ENCODE measurements at places on chromosomes 11 and 22.

DNA sequence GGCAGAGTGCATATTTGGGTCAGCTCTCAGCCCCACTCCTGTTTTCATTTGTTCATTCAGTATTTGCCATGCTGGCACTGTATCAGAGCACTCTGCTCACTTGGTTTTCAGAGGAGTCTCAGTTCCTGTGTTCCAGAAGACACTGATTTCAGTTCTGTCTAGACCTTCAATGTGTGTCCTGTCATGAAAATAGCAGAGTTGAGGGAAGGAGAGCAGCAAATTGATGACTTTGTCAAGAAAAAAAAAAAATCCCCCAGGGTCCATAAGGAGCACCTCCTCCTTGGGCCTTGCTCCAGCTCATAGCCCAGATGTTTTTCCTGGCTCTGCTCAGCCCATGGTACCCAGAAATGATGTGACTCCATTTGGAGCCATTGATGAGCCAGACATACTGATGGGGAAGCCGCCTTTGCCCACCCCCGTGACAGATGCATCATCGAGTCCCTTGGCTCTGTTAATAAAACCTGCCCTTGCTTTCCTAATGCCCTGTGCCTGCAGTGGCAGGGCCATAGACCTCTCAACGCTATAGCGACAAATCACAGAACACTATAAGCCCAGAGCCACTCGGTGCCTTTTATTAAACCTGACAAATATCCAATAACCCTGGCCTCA, 107.0 kb downstream of the PKNOX2 start:
- DNase-seq = no peak

DNA sequence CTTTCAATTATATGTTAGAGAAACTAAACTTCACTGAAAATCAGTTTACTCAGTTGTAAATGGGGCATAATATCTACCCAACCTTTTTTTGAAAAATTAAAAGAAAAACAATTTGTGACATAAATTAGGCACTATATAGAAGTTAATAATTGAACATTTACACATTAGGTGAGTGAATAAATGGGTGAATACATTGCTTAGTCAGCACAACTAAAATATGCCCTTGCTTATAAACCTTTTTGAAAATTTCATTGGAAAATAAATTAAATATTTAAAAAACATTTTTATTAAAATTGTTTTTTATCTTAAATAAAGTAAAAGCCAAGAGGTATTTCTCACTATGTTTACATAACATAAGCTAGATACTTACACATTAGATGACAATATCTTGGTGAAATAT, 994.5 kb upstream of the TENM4 start:
- DNase-seq = no peak

- peak; percentile 75 for DNase-seq
These were observed 16.3 kb downstream of the OR2AG2 start for GRCh38 chr11:6755303-6755952.

DNA sequence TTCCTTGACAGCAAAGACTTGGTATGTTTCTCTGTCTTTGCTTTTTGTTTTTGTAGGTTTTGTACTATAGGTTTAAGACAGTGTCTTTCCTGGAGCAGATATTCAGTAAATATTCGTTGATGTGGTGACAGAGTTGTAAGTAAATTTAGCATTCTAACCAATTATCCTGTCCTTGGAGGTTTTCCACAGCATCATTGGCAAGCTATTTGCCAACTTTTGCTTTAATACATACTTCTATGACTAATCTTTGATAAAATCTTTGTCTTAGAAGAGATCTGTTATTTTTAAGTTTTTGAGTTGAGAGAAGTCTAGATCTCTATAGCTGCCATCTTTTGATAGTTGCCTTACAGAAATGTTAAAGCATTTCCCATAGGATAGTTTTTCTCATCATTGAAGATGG, 3.8 kb downstream of the USP47 start:
- DNase-seq = no peak

DNA sequence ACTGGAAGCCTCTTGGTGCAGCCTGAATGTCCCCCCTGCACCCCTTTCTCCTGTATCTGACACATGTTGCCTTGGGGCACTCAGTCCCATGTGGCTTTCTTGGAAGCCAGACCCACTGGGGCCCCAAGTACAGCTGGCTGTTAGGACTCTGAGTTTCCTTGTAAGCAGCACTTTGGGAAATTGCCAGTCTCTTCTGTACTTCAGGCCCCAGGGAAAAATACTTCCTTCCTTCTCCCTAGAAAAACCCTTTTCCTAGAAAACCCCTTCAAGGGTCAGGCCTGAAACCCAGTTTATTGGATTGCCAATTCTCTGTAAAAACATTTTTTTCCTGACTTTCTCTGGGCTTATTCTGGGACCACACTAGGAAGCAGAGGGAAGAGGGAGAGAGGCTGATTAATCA, 360.3 kb downstream of the TENM4 start:
- no peak for DNase-seq

- peak; percentile 37 for DNase-seq
These were observed 65.2 kb downstream of the WNT7B start for GRCh38 chr22:45911601-45912271.

GRCh38 chr11:75939992-75940391, 125.0 kb downstream of the UVRAG start:
- DNase-seq = peak; percentile 36

DNA sequence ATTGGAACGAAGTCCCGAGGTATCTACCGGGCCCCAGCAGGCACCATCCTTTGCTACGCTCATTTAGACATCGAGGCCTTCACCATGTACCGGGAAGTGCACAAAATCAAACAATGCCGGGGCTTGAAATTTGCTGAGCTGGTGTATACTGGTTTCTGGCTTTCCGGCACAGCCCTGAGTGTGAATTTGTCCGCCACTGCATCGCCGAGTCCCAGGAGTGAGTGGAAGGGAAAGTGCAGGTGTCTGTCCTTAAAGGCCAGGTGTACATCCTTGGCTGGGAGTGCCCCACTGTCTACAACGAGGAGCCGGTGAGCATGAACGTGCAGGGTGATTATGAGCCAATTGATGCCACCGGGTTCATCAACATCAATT, 158.8 kb upstream of the GUCY1A2 start:
- DNase-seq = no peak
